ENCODE measurements at places on chromosomes 3 and 15.

GRCh38 chr3:112132975-112133448, at the start of gene GCSAM:
Gene GCSAM (minus strand): TSS chr3:112133248. CDS start chr3:112133120, 128 bp downstream.
- DNase-seq, result peak; percentile 15

DNA sequence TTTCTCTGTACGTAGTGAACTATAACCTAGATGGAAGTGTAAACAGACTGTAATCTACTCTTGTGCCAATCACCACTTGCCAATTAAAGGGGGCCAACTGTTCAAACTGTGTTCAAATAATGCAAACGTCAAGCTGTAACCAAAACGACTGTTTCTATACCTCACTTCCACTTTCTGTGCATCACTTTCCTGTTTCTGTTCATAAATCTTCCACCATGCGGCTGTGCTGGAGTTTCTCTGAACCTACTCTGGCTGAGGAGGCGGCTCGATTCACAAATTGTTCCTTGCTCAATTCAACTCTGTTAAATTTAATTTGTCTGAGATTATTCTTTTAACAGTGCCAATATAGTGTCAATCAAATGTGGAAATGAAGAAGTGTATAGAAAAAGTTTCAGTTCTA, 206.7 kb upstream of the TBC1D5 start:
- DNase-seq, result no peak

DNA sequence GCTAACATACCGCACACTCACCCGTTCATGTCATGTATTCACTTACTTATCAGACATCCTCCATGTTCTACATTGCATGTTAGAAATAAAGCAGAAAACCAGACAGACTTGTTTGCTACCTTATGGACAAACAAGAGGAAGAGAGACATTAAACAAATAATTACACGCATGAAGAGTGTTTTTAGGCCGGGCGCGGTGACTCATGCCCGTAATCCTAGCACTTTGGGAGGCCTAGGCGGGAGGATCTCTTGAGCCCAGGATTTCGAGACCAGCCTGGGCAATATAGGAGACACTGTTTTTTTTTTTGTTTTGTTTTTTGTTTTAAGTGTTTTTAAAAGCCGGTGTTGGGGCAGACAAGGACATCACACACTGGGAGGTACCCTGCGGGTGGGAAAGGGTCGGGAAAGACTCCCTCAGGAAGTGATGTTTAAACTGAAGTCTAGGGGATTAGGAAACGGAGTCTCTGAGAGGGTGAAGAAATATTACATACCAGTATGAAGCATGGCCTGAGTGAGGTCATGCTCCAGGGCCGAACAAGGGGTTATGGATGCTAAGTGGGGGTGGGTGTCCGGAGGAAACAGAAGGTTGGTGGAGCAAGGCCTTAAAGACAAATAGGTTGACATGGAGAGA, 2.1 kb upstream of the USP3 start:
- no peak for DNase-seq

DNA sequence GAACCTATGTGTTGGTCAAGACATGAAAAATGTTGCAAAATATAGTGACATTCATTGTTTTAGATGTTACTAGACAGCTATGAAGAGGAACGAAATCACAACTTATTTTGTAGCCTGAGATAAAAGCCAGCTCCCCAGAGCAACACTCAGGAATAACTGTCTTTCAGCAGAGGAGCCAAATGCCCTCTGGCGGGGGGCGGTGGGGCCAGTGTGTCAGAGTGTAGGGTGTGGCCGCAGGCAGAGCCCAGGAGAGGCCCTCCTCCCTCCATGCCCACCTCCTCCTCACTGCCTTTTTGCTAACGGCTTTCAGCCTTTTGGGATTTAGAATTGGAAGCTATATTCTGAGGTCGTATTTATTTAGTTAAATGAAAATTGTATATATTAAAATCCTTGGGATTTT, 16.9 kb downstream of the APOD start:
- DNase-seq, result no peak

DNA sequence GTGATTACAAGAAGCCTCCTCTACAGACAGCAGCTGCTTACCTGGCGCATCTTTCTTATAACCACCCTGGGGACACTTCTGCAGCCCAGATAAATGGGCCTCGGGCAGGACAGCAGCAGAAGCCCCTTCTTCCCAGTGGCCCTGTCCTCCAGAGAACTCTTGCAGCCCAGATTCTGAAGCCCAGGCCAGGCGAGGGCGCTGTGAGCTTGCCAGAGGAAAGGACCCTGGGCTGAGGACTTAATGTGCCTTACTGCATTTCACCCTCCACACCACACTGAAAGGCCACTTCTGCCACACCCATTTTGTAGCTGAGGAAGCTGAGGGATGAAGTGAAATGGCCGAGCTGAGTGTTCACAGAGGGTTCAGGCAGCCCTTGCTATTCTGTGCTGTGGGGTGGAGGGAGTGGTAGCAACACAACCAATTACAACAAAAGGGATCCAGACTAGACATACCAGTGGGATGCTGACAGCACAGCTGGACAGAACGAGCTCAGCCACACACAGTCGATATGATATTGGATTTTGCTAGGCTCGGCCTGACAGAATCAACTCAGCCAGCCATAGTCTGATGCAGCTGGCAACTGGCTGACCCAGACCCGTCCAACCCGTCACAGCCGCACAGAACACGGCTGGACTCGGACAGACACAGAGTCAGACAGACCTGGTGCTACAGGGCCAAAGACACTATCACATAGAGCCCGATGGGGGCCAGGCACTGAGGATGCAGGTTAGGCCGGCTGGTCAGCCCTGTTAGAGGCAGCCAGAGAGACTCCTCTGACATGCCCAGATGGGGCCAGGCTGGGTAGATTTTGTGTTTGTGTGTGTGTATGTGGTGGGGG, 7.3 kb downstream of the ACOX2 start:
- DNase-seq, result no peak

GRCh38 chr3:192494174-192494573, 233.2 kb downstream of the FGF12 start:
- DNase-seq, result no peak

GRCh38 chr15:85690561-85691231, 104.0 kb downstream of the KLHL25 start:
- no peak for DNase-seq

All from stimulated activated CD8-positive, alpha-beta memory T cell treated with anti-CD3 and anti-CD28 coated beads, Interleukin-2, amount 100 ng/mL, for 48 hours (primary cell).